ENCODE measurements at places on chromosomes 7 and 10. TPM values are rescaled to one million over a fixed set of nuclear protein-coding genes. Genes with fewer than 3 reads are reported as not detected.

Gene C7orf57
- not detected for polyA plus RNA-seq

Gene MAGI2
- polyA plus RNA-seq = 7.2 TPM

Gene ZNF804B
- polyA plus RNA-seq = 0.08 TPM

Gene CC2D2B
- 1.5 TPM for polyA plus RNA-seq

Gene AMZ1
- polyA plus RNA-seq = 0.07 TPM

Gene NPFFR1
- polyA plus RNA-seq = 0.02 TPM

Gene PTPN20
- polyA plus RNA-seq = 3.2 TPM
